ENCODE measurements at places on chromosomes 2 and 18. TPM values are rescaled to one million over a fixed set of nuclear protein-coding genes. Genes with fewer than 3 reads are reported as not detected.

Gene NEDD4L
- 46.5 TPM for polyA plus RNA-seq

Gene CFAP221
- 0.42 TPM for polyA plus RNA-seq

Gene NT5C1B
- polyA plus RNA-seq: 0.32 TPM

Gene ARHGEF33
- polyA plus RNA-seq: 0.95 TPM

Gene ADD2
- 3.3 TPM for polyA plus RNA-seq

Gene MREG
- polyA plus RNA-seq: 2.7 TPM
